ENCODE measurements at places on chromosomes 16 and 17.

- no peak for DNase-seq
Observed at GRCh38 chr17:45077643-45078042, 16.5 kb downstream of the NMT1 start.

- no peak for DNase-seq
Observed at GRCh38 chr17:76263896-76264295, 1.3 kb upstream of the UBALD2 start.

DNA sequence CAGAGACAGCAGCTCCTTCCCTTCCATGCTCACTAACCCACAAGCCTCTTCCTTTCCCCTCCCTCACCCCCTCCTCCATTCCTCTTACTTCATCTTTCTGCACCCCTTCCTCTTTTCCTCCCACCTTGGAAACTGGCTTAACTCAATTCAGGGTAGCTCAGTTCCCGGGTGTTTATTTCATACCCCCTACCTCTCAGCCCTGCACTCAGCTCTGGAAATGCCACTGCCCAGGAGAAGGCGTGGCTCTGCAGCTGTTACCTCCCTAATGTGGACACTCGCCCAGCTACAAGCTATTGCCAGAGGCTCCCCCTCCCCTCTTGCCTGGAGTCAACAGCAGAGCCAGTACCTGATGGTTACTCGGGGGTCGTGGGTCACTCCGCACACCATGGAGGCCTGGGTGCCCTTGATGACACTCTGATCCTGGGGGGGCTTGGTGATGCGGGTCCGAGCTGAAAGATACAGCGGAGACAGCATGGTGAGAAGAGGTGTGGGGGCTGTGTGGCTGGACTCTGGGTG, 118.4 kb upstream of the CDC42EP4 start:
- DNase-seq: no peak

GRCh38 chr16:17940584-17941364, 395.8 kb downstream of the NPIPA8 start:
- no peak for DNase-seq

DNA sequence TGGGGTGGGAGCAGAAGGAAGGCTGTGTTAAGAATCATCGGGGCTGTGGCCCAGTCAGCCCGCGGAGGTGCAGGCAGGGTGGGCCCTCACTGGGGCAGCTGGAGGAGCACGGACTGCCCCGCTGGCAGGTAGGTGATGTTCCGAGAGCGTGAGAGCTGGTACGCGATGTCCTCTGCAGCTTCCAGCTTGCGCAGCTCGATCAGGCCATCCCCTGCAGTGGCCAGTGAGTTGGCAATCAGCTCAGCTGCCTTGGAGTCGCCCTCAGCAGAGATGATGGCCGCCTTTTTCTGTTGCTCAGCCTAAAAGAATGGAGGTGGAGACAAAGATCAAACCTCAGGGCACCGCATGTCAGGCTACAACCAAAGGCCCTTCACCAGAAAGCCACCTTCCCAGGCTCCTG, 9.8 kb downstream of the PHB1 start:
- no peak for DNase-seq

DNA sequence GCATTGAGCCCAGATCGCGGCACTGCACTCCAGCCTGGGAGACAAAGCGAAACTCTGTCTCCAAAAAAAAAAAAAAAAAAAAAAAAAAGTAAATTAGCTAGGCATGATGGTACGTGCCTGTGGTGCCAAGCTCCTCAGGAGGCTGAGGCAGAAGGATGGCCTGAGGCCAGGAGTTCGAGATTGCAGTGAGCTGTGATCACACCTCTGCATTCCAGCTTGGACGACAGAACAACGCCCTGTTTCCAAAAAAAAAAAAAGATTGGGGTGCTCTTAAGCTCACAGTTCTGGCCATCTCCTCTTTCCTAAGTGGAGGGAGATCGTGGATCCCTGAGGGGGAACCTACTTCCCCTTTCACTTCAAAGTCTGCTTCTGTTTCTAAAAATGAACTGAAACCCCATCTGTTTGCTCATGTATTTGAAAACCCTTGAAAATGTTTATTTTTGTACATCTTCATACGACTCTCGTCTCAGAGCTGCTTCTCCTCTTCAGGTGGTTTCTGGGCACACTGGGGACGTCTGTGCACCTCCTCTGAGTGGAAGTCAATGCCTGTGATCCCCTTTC, 138.8 kb downstream of the PRKCA start:
- no peak for DNase-seq

All from IMR-90 (cell line).